ENCODE measurements at places on chromosomes 3 and 15.
A peak's percentile ranks its signal among the peaks of the same experiment; 100 is the strongest.

GRCh38 chr3:95351158-95351557, 1288.3 kb downstream of the NSUN3 start:
- no peak for DNase-seq

DNA sequence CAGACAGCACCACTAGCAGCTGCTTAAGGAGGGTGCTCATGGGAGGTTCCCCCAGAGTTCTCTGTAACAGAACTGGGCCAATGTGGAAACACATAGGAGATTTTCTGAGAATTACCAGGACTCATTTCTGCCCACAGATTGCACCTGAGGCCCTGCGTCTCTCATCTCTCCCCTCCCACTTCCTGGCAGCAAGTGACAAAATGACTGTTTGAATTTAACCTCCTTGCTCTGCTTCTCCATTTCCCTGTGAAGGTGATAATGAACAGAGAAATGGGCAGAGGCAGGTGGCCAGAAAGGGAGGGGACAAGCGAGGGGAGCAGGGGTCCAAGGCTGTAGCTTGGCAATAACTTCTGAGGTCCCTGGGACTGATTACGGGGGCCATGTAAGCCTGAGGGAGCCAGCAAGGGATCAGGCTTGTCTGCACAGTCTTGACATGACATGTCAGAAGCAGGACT, 8.0 kb downstream of the EPHB1 start:
- no peak for DNase-seq

DNA sequence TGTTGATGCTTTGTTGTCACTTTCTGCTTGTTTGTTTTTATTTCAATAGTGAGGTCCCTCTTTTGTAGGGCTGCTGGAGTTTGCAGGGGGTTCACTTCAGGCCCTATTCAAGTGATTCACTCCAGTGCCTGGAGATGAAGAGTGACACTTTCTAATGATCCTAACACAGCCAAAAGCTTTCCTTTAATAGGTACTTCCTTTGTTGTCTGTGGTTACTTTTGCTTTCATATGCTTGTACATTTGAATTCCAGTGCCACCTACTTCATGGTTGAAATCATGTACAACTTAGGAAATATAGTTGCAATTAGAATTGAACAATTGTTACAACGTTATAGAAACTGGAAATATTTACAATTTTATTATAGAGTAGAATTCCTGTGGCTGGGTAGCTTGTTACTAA, 466.8 kb upstream of the EPHA3 start:
- DNase-seq, result no peak

- DNase-seq, result no peak
Measured at GRCh38 chr15:66613743-66614142, 47.9 kb upstream of the LCTL start.

DNA sequence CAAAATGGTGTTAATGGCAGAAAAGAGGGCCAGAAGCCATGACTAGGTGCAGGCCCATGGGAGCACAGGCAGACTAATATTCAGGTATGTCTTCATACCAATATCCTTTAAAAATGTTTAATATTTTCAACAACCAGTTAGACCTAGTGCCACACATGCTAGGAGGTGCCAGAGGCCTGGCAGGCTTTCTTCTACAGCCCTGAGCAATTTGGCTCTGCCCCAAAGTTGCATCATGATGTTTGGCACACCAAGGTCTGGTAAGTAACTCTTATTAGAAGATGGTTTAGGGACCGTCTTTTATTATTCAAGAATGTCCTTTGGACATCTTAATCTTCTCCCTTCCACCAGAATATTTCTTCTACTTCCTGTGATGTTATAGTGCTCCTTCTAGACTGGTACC, 34.8 kb downstream of the MITF start:
- no peak for DNase-seq

- DNase-seq, result peak; percentile 8
Measured at GRCh38 chr3:183518491-183519251, 36.8 kb downstream of the KLHL6 start.

DNA sequence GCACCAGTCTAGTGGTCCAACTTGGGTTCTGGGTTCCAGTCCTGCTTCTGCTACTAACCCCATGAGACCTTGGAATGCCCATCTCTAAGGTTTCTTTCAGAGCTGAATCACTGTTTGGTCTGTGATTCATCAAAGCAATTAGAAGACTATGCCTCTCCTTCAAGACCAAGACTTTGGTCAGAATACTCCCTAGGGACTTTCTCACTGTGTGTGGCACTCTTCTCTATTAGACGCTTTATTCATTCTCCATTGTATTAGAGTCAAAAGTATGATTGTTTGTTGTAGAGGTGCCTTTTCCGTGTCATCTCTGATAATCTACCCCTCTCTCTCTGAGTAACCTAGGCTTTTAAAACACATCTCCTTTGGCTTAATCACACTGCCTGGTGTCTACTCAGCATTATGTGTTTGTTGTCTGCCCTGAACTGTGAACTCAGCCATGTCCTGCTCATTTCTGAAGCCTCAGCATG, 90.5 kb downstream of the LPP start:
- DNase-seq, result peak; percentile 85

DNA sequence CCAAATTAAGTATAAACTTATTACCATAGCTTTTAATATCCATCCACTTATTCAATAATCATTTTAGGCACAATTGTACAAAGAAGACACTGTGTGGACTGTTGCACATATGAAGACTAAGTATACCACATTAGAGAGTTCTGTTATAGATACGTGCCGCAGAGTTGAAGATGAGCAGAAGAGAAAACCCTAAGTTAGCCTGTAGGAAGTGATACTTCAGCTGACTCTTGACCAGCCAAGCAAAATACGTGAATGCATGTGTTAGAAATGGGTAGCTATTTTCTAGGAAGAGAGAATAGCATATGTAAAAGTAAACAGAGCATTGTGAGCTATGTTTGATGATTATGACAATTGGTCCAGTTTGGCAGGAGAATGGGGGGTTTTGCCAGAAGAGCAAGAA, 272.0 kb upstream of the ATP11B start:
- DNase-seq, result no peak

DNA sequence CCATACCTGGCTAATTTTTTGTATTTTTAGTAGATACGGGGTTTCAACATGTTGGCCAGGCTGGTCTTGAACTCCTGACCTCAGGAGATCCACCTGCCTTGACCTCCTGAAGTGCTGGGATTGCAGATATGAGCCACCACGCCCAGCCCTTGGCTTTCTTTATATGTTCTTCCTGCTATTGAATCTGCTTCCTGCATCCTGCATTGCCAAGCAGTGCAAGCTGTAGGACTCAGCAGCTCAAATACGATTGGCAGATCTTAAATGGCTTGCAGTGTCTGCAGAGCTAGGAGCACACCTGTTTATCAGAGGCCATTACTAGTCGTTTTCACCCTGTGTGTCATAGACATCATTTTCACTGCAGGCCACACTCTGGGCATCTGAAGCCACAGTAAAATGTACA, 426.2 kb upstream of the PPP2R3A start:
- no peak for DNase-seq

GRCh38 chr3:132661101-132661500, 972 bp downstream of the UBA5 start:
- DNase-seq, result peak; percentile 2

- no peak for DNase-seq
Measured at GRCh38 chr3:10771486-10772270, 44.4 kb upstream of the SLC6A11 start.

DNA sequence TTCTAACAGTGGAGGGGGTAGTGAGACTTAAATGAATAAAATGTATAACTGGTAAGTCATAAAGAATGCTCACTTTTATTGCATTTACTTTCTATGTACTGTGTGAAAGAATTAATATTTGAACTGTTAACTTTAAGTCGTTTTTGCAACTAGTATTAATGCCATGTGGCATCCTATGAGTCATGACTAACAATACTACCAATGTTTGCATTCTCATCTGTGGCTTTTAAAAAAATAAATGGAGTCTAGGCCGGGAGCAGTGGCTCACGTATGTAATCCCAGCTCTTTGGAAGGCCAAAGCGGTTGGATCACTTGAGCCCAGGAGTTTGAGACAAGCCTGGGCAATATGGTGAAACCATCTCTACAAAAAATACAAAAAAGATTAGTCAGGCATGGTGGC, 5.2 kb downstream of the C3orf49 start:
- DNase-seq, result peak; percentile 81

DNA sequence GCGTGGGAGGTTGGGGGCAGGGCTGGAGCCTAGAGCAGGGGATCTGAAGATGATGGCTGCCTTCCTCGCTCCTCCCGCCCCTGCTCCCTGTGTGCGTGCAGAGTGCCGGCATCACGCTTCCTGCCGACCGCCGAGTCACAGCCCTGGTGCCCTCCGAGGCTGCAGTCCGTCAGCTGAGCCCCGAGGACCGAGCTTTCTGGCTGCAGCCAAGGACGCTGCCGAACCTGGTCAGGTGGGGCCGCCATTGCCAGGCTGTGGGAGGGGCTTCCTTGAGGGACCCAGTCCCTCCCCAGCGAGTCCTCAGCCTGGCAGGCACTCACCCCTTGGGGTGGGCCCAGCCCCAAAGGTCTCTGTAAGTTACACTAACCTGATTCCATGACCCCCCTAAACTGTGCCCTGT, 17.6 kb downstream of the STAB1 start:
- no peak for DNase-seq

DNA sequence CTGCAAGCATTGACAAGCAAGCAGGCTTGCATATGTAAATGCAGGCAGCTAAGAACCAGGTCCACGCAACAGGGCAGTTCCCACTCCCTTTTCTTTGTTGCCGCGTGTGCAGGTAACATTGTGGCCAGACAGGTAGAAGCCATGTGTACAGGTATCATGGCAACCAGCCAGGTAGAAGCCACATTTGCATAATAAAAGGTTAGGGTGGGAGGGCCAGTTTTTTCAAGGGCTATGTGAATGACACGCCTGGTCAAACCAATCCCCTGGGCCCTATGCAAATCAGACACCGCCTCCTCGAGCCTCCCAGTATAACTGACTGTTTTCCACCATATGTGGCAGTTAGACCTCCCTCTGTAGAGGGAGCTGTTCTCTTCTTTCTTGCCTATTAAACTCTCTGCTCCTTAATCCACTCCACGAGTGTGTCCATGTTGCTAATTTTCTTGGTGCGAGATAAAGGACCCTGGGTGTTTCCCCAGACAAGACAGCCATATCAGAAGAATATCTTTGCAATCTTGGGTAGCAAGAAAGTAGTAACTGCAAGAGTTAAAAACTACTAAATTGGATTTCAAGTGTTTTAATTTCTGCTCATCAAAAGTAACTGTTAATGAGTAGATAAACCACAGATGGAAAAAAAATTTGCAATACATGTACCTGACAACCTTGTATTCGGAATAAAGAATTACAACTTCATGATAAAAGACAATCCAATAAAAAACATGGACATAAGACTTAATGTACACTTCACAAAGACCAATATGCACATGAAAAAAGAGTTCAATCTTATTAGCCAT, 21.8 kb downstream of the PCOLCE2 start:
- DNase-seq, result no peak

DNA sequence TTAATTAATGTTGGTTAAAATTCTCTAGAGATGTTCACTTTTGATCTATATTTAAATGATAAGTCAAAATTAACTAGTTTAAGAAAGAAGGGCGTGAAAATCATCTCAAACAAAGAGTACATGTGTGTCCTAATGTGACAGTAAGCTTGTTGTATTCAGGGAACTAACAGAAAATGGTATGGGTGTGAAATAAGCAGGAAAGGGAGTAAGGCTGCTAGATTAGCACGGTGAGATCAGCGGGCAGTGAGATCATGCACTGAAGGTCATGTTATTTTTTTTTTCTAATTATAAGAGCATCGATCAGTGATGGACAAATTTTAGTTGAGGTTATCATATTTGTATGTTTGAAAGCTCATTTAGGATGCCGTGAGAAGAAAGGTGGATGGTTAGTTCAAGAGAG, 430.8 kb downstream of the DIPK2A start:
- DNase-seq, result no peak

GRCh38 chr3:27224197-27224596, 145.0 kb downstream of the NEK10 start:
- DNase-seq, result peak; percentile 70

- DNase-seq, result no peak
Measured at GRCh38 chr3:64648927-64649906, 38.6 kb downstream of the ADAMTS9 start.

- DNase-seq, result no peak
Measured at GRCh38 chr15:40066589-40066988, 27.6 kb upstream of the SRP14 start.

- DNase-seq, result no peak
Measured at GRCh38 chr3:130846181-130846580, 47.7 kb upstream of the ATP2C1 start.

DNA sequence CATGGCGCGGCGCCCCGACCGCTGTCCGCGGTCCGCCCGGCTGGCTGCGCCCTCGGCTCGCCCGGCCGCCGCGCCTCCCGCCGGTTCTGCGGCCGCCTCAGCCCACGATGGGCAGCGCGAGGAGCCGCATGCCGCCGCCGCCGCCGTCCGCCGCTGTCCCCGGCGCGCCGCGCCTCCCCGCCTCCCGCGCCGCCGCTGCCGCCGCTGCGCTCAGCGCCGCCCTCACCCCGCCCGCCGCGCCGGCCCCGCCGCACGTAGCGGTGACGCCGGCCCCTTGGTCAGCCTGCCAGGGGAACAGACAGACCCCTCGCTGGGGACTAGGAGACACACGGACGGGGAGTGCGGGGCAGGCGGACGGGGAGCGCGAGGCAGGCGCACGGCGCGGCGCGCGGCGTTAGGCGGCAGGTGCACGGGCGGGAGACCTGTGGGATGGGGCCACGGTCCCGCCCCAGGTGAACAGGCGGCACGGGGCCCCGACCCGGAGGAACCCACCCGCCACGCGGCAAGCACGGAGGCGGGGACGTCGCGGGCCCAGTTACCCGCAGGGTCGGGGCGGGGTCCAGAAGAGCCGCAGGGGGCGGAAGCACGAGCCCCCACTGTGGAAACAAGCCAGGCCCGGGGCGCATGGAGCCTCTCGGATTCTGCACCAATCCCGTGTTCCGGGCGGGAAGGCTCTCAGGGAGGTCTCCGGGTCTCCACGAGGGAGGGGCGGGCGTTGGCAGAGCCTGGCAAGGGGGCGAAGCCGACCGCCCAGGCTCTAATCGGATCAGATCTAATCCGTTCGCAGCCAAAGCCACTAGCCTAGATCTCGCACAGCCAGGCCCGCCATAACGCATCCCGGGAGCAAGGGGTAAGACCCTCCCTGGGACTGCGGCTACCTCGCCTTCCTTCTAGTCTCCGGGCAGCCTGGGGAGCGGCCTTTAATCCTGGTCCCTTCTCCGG, at the start of gene CSPG5:
Gene CSPG5, minus strand, starts transcription at position 175 of the 942 bp plus-strand sequence. Its CDS starts 172 bp downstream, at position 3.
- peak; percentile 8 for DNase-seq

GRCh38 chr3:61928039-61928438, 366.7 kb downstream of the PTPRG start:
- DNase-seq, result no peak

- no peak for DNase-seq
Measured at GRCh38 chr3:147756476-147756875, 347.3 kb downstream of the ZIC1 start.

GRCh38 chr3:45498532-45498931, 96.0 kb upstream of the LIMD1 start:
- no peak for DNase-seq

All from EL (cell line).